ENCODE measurements at places on chromosomes 2 and 18.

DNA sequence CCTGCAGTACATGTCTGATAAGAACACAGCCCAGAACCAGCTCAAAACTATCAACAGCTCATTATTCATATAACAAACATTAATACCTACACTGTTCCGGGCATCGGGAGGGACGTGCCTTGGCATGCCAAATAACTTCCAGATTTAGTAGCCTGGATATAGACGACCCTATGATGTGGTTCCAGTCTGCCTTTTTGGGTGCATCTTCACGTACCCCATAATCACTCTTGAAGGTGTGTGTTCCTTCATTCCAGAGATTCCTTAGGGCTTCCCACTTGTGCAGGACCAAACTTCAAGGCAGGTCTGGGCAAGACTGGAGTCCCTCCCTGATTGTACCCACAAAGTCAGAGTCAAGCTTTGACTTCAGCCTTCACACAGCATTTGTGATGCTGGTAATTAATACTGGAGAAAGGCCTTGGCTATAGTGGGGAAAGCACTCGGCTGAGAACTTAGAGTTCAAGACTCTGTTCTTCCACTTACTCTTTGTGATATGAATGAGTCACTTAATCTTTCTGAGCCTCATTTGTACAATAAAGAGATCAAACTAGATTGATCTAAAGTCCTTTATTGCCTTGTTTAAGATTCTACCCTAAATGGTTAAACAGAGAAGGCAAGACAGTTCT, 27.7 kb upstream of the SPATS2L start:
- no peak for DNase-seq

DNA sequence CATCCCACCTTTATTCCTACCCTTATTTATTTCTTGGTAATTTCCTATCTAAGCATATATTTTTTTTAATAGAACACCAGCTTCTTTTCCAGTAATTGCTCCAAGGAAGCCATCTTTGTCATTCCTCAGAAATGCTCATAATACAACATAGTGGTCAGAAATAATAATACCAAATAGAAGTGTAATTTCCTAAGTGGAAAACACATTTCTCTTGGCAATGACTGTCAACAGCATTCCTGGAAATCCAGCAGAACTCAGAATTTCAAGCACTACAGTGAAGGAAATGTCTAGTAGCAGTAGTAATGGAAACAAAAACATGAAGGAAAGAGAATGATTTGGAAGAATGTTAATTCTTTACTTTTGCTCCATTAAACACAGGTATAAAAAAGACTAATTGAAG, 56.6 kb downstream of the GDF7 start:
- no peak for DNase-seq

- DNase-seq: no peak
Observed at GRCh38 chr2:240386326-240386725, 49.1 kb upstream of the GPC1 start.

DNA sequence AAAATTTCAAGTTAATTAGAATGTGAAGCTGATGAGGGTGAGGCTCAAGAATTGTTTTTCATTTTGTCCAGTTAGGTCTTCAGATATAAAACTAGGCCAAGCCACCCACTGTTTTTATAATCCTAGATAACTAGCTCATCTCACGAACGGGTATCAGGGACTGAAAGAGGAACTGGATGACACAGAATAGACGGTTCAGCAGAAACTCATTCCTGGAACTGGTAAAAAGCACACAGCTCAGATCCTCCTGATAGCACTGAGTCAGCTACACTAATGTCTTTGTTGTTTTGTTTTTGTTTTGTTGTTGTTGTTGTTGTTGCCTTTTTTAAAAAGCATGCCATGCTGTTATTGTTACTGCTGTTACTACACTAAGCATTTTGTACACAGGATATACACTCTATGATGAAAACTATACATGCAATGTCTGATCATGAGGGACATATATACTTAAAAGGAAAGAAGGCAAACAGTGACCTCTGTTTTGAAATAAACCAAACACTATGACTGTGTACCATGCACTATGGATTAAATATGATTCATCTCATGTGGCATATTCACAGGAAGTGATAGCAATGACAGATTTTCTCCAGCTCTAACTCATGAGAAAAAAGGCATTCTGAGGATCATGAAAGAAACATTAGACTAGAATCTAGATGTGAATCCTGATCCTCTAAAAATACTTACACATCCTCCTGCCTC, 437.6 kb downstream of the NCKAP5 start:
- DNase-seq: no peak

DNA sequence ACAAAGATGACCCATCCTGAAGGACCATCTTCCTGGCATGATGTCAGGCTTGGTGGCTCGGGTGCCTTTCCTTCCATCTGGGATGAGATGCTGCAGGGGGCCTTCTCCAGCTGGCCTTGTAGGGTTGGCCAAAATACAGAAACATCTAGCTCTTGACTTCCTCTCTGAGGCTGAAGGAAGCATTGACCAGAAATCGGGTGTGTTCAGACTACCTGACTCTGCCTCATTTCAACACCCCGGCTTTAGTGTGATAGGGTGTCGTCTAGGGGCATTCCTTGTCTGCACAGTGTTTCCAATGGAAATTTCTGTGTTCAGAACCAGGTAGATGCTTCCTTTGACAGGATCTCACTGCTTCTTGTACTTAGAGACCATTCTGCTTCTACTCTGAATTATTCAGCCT, 115.7 kb upstream of the SPRED2 start:
- no peak for DNase-seq

GRCh38 chr2:215601990-215602721, 166.3 kb upstream of the FN1 start:
- DNase-seq: no peak

- no peak for DNase-seq
Observed at GRCh38 chr2:127451981-127452380, 33.8 kb downstream of the PROC start.

DNA sequence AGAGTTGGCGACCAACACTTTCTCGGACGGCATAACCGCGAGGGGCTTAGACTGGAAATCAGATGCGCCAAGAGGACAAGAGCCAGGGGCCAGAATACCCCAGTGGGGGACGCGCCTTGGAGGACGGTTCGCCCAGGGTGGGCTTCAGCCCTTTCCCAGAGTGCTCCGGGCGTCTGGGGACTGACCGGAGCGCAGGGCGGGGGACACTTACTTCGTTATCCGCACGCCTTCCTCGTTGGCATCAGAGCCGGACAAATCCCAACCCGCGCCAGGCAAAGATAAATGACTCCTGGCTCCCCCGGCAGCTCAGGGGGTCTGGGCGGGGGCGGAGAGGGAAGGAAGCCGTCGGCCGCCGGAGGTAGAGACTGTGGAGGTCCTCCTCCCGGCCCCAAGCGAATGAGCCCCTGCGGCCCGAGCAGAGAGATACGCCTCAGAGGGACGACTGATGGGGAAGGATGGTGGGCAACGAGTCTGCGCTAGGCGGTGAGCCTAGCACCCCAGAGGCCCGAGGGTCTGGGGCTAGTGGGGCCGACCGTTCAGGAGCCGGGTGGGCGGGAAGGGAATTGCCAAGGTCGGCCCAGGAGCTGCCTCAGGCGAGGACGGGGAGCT, 4.7 kb upstream of the SATB2 start:
- DNase-seq: no peak

DNA sequence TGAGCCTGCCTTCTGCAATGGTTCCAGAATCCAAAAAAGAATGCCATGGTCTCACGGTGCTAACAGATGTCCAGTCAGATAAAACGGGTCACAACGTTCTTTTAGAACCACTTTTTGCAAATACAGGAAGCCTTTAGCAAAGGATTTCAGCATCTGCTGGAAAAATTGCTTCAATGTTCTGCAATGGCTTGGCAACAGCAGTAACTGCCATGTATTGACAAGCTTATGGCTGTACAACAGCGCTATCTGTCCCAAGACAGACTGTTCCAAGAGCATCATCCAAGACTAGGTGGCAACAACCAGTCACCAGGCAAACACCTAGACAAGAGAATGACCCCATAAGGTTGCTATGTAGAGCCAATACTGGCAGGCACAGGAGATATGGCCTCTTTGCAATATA, 37.6 kb upstream of the RIOK3 start:
- DNase-seq: no peak

- DNase-seq: no peak
Observed at GRCh38 chr2:110657724-110658305, 20.0 kb downstream of the BUB1 start.

DNA sequence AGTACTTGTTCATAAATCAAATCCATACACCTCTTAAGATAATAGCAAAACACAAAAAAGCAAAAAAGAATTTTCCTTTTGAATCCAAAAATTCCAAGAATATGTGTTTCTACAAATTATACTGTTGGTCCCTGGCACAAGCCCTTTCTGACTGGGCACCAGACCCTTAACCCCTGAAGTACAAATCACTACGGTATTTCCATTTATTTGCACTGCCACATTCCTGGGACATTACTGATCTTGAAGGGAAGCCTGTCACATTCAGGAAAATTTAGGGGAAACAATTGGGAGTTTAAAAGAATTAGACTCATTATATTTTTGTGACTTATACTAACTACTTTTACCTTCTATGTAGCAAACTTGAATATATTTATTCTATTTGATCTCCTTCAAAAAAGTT, 98.8 kb downstream of the ZNF521 start:
- no peak for DNase-seq

DNA sequence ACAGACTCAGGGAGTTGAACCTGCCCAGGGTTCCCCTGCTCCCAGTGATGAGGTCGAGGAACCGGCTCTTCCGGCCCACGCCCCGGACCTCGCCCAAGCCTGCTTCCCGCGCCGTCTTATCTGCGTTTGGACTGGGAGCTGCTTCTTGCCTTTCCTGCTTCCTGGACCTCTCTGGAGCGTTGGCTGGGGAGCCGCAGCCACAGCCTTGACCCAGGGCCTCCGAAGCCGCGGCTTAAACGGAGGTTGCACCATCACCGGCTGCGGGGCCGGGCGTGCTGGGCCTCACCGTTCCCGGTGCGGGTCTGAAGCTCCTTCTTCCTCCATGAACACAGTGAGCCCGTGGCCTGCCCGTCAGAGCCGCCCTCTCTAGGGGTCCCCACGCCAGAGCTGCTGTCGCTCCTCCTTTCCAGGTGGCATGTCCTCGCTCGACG, 13.3 kb downstream of the NTSR2 start:
- DNase-seq: no peak

GRCh38 chr2:30425326-30425725, 21.7 kb upstream of the LCLAT1 start:
- DNase-seq: no peak

- DNase-seq: no peak
Observed at GRCh38 chr2:69026691-69027459, 13.9 kb downstream of the ANTXR1 start.

DNA sequence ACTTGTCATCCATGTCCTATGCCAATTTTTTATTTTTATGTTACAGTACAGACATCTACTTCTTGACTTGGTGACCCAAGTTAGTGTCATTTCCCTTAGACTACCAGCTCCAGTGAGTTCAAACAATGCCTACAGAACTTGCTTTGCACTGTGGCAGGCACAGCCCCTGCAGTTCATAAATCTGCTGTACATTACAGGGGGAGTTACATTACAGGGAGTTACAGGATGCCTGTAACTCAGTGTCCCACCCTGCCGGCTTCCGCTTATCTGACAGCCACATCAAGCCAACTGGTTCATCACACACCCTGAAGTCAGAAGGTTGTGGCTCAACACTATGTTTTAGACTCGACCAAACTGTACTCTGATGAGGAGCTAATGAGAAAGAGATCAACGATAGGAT, 7.8 kb upstream of the NPAS2 start:
- DNase-seq: no peak

DNA sequence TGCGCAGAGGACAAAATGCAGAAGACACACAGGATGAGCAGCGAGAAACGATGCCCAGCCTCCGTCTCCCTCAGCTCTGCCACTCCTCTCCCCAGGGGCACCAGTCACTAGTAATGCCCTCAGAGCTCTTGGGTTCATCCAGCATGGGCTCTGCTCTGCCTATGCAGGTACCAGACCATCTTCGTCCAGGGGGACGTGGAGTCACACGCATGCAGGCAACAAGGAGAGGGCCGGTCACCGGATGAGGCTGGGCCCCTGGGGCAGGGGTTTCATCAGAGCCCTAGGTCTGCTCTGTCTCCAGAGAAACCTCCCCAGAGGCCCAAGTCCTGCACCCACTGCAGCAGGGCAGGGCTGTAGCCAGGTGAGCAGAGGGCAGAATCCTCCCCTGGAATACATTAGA, 23.9 kb downstream of the RAB31 start:
- DNase-seq: no peak

GRCh38 chr18:22813648-22814328, 119.3 kb upstream of the RBBP8 start:
- no peak for DNase-seq

- no peak for DNase-seq
Observed at GRCh38 chr2:221494556-221494955, 77.5 kb downstream of the EPHA4 start.
